Posterior cingulate gyrus (tissue), 11 donors: ENCODE measurements at places on chromosomes 2 and 18.

DNA sequence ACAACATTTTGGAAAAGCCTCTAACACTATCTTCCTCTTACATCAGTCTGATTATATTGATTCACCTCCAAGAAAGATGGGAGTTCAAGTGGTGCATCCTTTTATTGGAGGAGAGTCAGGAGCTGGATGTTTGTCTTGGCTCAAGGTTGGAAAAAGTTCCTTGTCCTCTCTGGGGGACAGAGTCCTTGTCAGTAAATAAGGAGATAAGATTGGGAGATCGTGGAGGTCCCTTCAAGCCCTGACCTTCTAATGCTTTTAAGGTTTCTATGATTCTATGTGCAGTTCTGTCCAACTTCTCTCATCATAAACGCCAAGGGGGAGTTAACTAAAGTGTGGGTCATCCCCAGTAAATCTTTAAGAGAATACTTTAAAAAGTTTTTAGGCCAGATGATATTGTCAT is 60.9 kb upstream of the CCBE1 start:
- no peak for DNase-seq

- no peak for DNase-seq
These were observed 48.6 kb downstream of the POLE4 start for GRCh38 chr2:75007061-75007460.

DNA sequence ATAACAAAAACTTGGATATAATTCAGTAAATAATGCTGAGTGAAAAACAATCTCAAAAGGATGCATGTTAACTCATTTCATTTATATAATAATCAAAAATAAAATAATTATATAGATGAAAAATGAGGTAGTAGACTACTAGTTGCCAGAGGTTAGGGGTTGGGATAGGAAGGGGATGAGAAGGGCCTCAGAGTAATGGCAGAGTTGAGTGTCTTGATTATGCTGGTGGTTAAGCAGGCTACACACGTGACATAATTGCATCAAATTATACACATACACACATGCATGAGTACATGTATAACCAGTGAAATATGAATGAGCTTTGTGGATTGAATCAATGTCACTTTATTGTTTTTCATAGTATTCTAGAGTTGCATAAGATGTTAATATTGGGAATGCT is 201.0 kb downstream of the RIT2 start:
- no peak for DNase-seq

- peak; percentile 82 for DNase-seq
These were observed 47.0 kb downstream of the CAB39 start for GRCh38 chr2:230759481-230760167.

DNA sequence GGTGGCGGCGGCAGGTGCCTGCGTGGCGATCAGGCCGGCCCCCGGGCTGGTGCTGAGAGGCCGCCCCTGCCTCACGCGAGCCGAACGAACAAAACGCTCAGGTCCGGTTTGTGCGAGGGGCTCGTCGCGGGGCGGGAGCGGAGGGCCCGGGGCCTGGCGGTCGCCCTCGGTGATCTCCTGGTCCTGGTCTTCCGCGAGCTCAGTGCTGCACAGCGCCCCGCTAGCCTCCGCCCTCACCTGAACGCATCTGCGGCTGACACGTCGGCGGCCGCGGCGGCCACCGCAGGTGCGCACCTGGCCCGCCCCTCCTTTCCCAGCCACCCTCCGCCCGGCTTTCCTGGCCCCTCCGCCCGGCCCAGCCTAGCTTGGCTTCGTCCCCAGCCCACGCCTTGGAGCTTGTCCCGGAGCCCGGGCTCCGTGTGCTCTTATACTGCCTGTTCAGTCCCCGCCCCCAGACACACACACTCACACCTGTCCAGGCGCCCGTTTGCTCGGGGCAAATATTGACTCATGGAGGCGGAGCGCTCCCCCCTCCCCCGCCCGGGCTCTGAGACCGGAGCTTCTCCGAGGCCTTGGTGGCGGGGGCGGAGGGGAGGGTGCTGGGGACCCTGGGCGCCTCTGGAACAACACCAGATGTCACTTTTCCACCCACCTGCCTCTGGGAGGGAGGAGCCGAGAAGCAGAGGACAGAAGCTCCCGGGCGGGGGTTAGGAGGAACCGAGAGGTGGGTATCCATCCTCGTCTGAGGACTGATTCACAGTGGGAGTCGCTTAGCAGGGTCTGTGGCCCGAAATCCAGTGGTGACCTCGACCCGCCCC is 8.6 kb upstream of the CRYBA2 start:
- no peak for DNase-seq

DNA sequence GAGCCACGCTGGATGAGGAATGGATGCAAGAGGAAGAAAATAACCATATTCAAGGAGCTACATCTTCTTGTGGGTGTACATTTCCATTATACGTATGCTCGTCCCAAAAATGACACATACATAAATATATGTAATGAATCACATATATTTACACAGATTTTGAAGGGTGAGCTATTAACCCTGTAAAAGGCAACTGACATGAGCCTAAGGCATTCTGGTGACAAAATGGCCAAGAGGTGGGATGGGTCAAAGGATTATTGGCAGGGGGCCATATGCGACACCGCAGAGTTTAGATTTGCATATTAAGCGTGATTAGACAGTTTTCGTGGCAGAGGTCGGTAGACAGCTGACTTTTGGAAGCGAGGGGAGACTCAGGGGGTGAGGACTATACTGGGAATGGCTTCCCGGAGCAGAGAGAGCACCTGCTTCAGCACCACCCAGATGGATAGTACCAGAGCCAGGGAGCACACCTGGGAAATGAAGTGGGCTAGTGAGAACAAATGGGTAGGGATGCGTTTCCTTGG is 431 bp upstream of the CNRIP1 start:
- DNase-seq: no peak

DNA sequence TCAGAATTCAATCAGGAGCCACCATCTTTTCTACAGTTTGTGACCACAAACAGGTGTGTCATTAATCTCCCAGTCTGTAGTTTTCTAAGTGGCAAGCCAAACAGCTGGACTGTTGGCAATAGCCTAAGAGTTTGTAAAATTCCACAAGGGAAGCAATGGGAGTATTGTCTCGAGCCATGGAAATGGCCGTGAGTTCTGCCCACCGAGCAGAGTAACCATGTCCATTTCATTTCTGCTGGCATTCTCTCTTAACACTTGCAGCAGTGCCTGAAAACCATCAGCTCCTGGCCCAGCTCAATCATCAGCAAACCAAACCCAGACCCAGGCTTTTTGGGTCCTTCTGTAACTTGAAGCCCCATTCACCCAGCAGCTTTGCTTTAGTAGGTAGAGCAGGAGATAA is 387.8 kb upstream of the CDH7 start:
- DNase-seq: no peak

DNA sequence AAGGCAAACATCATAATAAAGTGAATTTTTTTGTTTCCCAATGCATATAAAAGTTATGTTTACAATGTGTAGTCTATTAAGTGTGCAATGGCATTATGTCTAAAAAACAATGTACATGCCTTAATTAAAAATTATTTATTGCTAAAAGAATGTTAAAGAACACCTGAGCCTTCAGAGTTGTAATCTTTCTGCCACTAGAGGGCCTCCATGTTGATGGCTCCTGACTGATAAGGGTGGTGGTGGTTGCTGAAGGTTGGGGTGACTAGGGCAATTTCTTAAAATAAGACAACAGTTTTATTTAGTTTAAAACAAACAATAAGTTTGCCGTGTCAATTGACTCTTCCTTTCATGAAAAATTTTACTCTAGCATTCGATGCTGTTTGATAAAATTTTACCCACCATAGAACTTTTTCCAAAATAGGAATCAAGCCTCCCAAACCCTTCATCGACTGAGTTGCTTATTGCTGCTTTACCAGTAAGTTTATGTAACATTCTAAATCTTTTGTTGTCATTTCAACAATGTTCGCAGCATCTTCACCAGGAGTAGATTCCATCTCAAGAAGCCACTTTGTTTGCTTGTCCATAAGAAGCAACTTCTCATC is 32.3 kb downstream of the MAP3K2 start:
- no peak for DNase-seq

GRCh38 chr2:29777161-29777560 is 144.2 kb downstream of the ALK start:
- no peak for DNase-seq

GRCh38 chr18:31497836-31498573 is at the start of gene DSG2:
DSG2 (plus strand) TSS chr18:31498177; CDS start chr18:31498252, 75 bp downstream.
- peak; percentile 16 for DNase-seq

DNA sequence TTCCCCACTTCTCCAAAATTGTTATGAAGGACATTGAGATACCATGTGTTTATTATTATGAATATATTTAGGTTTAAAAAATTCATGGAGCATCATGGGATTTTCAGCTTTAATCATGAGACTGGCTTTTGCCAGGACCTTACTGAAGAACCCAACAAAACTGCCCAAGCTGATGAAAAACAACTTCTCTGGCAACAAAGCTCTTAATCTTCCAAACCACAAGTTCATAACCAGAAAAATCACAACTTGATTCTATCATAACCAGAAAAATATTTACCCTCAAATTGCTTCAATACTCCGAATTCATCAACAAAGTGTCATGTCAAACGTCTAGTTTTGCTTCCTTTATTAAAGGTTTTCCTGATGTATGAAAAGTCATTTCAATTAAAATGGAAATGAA is 971.8 kb upstream of the ACVR2A start:
- no peak for DNase-seq

- DNase-seq: no peak
These were observed 64.0 kb upstream of the ZNF516 start for GRCh38 chr18:76558881-76559667.

DNA sequence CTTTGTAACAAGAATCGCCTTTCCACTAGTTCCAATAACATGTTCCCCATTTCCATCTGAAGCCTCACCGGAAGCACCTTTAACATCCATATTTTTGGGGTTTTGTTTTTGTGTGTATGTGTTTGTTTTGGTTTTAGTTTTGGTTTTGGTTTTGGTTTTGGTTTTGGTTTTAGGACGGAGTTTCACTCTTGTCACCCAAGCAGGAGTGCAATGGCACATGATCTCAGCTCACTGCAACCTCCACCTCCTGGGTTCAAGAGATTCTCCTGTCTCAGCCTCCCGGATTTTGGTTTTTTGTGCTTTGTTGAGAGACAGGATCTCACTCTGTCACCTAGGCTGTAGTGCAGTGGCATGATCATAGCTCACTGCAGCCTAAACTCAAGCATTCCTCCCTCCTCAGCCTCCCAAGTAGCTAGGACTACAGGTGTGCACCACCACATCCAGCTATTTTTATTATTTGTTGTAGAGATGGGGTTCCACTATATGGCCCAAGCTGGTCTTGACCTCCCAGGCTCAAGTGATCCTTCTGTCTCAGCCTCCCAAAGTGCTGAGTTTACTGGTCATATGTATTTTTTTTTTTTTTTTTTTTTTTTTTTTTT is 36.3 kb downstream of the TGOLN2 start:
- DNase-seq: no peak

DNA sequence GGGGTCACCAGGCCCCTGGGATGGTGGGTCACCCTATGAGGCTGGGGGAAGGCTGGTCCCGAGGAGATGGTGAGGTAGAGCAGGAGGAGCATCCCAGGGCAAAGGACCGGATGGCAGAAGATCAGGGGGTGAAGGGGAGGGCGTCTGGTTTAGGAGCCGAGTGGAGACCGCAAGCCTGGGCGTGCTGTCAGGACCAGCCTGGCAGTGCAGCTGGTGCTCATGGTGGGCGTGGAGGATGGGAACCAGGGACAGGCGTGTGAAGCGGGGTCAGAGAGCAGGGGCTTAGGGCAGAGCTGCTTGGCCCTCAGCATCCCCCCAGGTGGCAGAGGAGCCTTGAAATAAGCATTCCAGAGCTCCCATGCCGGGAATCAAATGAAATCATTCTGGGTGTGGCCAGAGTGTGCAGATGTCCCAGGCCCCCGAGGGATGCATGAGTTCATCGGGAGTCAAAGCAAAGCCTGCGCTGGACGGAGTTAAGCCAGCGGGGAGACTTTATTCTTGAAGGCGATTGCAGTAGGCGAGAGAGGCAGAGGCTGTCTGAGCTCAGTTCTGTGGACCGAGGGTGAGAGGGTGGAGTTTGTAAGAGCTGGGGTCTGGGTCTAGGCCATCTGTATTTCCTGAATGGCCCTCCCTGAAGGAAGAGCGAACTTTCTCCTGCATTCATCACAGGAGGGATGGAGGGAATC is 33.1 kb upstream of the MBP start:
- DNase-seq: no peak

DNA sequence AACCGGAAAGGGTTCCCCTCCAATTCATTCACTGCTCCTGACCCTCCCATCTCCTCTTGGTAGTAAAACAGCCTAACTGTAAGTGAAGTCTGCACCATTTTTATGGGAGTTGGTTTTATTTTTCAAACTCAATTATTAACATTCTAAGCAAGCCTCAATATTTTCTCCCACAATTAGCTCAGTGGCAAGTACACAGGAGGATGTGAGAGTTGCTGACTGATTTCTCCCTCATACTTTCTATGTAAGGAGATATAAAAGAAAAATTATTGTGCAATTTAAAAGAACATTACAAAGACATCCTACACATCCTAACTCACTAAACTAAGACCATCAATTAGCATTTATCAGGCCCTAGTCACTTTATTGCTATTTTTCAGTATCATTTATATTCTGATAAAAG is 73.9 kb downstream of the PIAS2 start:
- no peak for DNase-seq

- no peak for DNase-seq
These were observed 143.2 kb upstream of the SETBP1 start for GRCh38 chr18:44537526-44537925.

DNA sequence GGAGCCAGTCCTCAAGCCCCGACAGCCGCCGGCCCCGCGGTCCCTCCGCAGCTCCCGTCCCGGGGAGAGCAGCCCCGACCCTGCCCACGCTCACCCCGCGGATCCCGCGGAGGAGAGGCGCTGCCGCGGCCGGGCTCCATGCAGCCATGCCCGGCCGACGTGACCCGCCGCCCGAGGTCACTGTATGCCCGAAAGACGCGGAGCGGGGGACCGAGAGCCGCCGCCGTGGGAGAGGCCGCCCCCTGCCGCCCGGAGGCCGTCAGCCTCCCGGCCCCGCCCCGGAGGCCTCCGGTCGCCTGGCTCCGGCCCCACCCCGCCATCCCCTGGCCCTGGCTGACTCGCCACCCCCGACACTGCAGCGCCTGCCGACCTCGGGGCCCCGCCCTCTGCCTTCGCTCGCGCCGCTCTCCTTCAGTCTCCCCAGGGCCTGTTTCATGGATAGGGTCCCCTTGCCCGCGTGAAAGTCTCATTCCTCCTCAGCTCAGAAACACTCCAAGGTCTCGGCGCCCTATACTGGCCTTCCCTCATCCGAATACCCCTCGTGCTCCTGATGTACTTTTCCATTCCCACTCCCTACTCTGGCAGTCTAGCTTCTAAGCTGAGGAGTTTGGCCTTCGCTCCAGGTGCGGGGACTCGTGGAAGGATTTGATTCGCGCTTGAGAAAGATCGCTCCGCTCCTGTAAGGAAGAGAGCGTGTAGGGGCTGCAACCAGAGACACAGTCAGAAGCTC is at the start of gene BOLA3:
BOLA3 (minus strand) TSS at position 186 of the 730 bp plus-strand sequence; CDS start at position 148, 38 bp downstream.
- peak; percentile 78 for DNase-seq

- no peak for DNase-seq
These were observed 78.4 kb upstream of the MC2R start for GRCh38 chr18:13993730-13994129.

- DNase-seq: no peak
These were observed 129.2 kb downstream of the MTX2 start for GRCh38 chr2:176398243-176399073.

GRCh38 chr2:124524155-124524915 is 499.2 kb downstream of the CNTNAP5 start:
- no peak for DNase-seq

GRCh38 chr2:25367296-25367695 is 25.6 kb upstream of the DNMT3A start:
- peak; percentile 7 for DNase-seq

- no peak for DNase-seq
These were observed 72.6 kb upstream of the RAB6C start for GRCh38 chr2:129906861-129907235.
